ENCODE measurements at places on chromosomes 1 and 21. TPM values are rescaled to one million over a fixed set of nuclear protein-coding genes. Genes with fewer than 3 reads are reported as not detected.

GRCh38 chr1:244242446-244242845, 191.4 kb downstream of the ZBTB18 start:
- DNase-seq = no peak

- no peak for DNase-seq
Measured at GRCh38 chr1:76950306-76950705, 83.0 kb downstream of the ST6GALNAC5 start.

GRCh38 chr1:161137881-161138280, 5.4 kb upstream of the DEDD start:
- no peak for DNase-seq

GRCh38 chr1:197937381-197937780, 20.2 kb downstream of the LHX9 start:
- no peak for DNase-seq

DNA sequence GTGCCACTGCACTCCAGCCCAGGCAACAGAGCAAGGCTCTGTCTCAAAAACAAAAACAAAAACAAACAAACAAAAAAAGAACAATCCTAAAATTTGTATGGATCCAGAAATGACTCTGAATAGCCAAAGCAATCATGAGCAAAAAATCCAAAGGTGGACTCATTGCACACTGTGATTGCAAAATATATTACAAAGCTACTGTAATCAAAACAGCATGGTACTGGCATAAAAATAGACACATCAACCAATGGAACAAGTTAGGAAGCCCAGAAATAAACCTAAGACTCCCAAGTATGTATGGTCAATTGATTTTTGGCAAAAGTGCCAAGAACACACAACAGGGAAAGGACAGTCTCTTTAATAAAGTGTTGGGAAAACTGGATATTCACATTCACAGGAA, 19.9 kb downstream of the ERO1B start:
- no peak for DNase-seq

GRCh38 chr1:236535662-236536161, 11.9 kb downstream of the LGALS8 start:
- no peak for DNase-seq

- no peak for DNase-seq
Measured at GRCh38 chr1:182135946-182136345, 74.4 kb upstream of the ZNF648 start.

GRCh38 chr21:46504666-46505065, 46.0 kb downstream of the DIP2A start:
- no peak for DNase-seq

- DNase-seq = no peak
Measured at GRCh38 chr1:241641773-241642592, 1.8 kb upstream of the CHML start.

GRCh38 chr1:1068517-1069055, 5.5 kb downstream of the RNF223 start:
- no peak for DNase-seq

DNA sequence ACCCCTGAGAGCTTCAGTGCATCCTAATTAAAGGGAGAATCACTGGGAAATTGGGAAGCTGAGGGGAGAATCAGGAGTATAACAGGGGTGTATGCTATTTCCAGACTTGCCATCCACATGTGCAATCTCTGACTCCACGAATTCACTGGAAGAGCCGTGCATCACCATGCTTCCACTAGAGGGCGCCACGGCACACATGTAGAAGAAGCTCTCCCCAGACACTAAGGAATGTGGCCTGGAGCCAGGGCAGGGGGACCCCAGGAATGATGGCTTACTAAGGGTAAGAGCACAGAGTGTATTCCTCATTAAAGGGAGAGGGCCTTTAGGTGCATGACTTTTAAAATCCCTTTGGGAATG, 81.5 kb downstream of the ABCA4 start:
- peak; percentile 62 for DNase-seq

GRCh38 chr1:185929776-185930175, 195.6 kb downstream of the HMCN1 start:
- no peak for DNase-seq

- no peak for DNase-seq
Measured at GRCh38 chr21:41656946-41657525, 109.8 kb downstream of the RIPK4 start.

- DNase-seq = no peak
Measured at GRCh38 chr1:183284086-183284485, 98.0 kb downstream of the LAMC2 start.

- peak; percentile 86 for DNase-seq
Measured at GRCh38 chr1:223109581-223110026, 33.4 kb downstream of the TLR5 start.

DNA sequence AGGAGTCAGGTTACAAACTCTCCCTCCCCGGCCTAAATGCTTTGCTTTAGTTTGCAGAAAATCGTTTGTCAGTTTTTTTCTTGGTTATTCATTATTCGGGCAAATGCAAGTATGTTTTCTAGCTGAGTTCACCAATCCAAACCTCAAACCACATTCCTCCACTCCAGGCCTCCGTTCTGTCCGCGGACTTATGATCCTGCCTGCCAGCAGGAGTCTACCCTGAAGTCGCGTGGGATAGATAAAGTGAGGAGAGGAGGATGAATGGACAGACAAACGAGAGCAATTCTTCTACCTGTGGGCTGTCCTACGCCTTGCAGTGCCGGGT, 1.3 kb downstream of the ADAMTS1 start:
- DNase-seq = no peak

GRCh38 chr1:232137066-232137465, 492.9 kb downstream of the SIPA1L2 start:
- DNase-seq = no peak

- DNase-seq = no peak
Measured at GRCh38 chr1:243528459-243529121, 272.7 kb downstream of the SDCCAG8 start.

Gene CITED4
- 86.1 TPM for total RNA-seq

Gene ITLN2
- not detected for total RNA-seq

Gene LCE2C
- not detected for total RNA-seq

Gene SPRR1B
- not detected for total RNA-seq

Gene APOBEC4
- not detected for total RNA-seq

Gene SHCBP1L
- not detected for total RNA-seq

Gene ARHGAP29
- 19.2 TPM for total RNA-seq

Gene HSD11B1
- total RNA-seq = 5.7 TPM

Gene COL24A1
- 1.5 TPM for total RNA-seq

Gene TAS1R1
- 0.49 TPM for total RNA-seq

Gene PPM1J
- 1.1 TPM for total RNA-seq

Gene SLAMF8
- total RNA-seq = 7.3 TPM

Data from mucosa of gallbladder (tissue), 1 donor.